GOT3 (cell line): ENCODE measurements at places on chromosomes 4 and X.
A peak's percentile ranks its signal among the peaks of the same experiment; 100 is the strongest.

- no peak for DNase-seq
Observed at GRCh38 chr4:181085557-181085956, 1157.6 kb upstream of the TENM3 start.

GRCh38 chr4:56728512-56728911 lies 47.4 kb upstream of the HOPX start:
- no peak for DNase-seq

DNA sequence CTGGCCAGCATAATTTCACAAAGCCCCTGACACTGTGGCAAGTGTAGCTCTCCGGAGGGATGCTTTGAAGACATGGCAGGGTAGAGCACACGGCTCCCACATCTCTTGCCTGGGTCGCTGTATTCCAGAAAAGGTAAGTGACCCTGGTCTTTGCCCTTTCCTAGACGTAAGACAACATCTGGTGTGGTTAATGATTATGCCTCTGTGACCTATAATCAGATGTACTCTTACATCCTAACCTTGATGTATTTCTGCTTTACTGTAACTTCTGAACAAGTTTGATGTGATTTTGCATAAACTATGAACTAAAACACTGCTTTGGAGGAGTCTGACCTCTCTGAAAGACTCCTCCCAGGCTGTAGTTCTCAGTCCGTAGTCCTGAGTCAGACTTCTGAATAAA lies 59.1 kb upstream of the ACSL1 start:
- no peak for DNase-seq

DNA sequence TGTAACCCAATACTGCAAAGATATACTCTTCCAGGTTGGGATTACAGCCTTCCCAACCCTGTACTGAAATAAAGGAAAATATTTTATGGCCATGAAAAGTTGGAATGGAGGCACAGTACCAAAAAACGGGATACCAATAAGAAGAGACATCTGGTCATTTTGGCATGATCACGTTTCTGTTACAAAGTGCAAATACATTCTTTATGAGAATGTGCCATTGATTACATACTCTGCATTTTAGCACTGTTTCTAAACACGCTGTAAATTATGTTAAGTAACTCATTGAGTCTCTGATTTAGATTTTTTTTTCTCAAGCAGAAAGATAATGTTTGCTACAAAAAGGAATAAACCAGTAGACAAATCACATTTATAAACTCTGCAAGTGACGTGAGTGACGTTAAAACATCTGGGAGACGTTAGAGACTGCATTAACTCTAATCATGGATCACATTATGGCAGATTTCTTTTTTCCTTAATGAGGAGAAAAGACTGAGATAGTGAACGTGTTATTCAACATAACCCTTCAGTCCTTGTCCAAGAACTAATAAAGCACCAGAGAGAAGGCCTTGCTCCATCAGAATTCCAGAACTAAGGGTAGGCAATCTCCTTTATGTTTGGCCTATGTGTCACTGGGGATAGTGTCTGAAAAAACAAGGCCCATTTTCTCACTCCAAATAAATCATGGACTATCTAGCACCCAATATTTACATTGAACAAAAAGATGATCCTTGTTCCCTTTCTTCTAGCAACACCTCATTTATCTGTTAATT lies 31.0 kb downstream of the UNC5C start:
- DNase-seq = no peak

DNA sequence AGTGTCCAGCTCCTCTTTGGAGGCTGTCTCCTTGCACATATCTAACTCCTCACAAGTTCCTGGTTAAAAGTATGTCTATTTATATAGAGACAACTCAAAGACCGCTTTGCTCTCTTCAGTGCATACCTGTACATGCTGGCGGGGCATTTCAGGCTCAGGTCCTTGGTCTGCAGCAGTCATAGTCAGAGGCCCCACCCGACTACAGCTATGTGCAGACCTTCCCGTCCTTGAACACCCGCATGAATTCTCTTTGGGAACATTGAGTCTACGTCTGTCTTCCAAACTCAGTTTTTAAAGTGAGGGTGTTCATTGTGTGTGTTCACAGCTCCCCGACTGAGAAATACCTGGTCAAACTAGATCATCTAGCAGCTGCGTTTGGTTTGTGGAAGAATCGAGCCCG lies 4.2 kb downstream of the BCOR start:
- no peak for DNase-seq

DNA sequence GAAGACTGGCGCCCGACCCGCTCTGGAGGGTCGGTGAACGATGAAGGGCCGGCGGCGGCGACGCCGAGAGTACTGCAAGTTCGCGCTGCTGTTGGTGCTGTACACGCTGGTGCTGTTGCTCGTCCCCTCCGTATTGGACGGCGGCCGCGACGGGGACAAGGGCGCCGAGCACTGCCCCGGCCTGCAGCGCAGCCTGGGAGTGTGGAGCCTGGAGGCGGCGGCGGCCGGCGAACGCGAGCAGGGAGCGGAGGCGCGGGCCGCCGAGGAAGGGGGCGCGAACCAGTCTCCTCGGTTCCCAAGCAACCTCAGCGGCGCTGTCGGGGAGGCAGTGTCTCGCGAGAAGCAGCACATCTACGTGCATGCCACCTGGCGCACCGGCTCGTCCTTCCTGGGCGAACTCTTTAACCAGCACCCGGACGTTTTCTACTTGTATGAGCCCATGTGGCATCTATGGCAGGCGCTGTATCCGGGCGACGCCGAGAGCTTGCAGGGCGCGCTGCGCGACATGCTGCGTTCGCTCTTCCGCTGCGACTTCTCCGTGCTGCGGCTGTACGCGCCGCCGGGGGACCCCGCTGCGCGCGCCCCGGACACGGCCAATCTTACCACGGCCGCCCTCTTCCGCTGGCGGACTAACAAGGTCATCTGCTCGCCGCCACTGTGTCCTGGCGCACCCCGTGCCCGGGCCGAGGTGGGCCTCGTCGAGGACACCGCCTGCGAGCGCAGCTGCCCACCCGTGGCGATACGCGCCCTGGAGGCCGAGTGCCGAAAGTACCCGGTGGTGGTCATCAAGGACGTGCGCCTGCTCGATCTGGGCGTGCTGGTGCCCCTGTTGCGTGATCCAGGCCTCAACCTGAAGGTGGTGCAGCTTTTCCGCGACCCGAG lies 568 bp downstream of the CHST7 start:
- DNase-seq = peak; percentile 10

- no peak for DNase-seq
Observed at GRCh38 chr4:169070071-169070894, 60.2 kb upstream of the CBR4 start.

- no peak for DNase-seq
Observed at GRCh38 chr4:158513256-158513655, 8.4 kb upstream of the RXFP1 start.

- no peak for DNase-seq
Observed at GRCh38 chrX:12446342-12447075, 308.2 kb downstream of the FRMPD4 start.

GRCh38 chr4:19743115-19743638 lies 508.5 kb upstream of the SLIT2 start:
- DNase-seq = no peak

- no peak for DNase-seq
Observed at GRCh38 chr4:56552273-56552672, 46.7 kb downstream of the ARL9 start.

DNA sequence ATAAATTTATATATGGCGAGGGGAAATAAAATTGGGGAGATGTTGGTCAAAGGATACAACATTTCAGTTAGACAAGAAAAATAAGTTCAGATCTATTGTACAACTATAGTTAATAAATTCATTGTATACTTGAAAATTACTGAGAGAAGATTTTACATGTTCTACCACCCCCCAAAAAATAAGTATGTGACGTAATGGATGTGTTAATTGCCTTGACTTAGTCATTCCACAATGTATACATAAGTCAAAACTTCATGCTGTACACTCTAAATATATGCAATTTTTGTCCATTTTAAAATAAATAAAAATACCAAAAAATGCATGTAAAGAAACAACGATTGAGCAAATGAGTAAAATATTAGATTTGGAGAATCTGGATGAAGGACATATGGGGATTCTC lies 1.8 kb downstream of the USP11 start:
- no peak for DNase-seq
